ENCODE measurements at places on chromosomes 12 and 14.

GRCh38 chr12:34389378-34390170 lies 367.3 kb downstream of the ALG10 start:
- DNase-seq, result no peak

GRCh38 chr14:64549016-64549415 lies 745 bp upstream of the PPP1R36 start:
- DNase-seq, result no peak

DNA sequence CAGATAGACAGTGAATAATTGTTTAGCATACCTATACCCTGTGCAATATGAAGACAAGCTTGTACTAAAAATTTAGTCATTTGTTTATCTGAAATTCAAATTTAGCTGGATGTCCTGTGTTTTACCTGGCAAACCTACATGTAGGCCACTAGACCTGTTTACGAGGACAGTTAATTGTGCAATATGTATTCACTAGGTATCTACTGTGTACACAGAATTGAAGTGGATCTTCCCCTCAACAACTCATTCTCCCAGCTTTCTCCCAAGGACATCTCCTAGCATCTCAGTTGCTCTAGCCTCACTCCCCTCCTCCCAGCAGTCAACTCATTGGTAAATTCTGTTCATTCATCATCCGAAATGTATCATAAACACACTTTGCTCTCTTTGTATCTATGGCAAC lies 25.3 kb downstream of the AK7 start:
- DNase-seq, result no peak

DNA sequence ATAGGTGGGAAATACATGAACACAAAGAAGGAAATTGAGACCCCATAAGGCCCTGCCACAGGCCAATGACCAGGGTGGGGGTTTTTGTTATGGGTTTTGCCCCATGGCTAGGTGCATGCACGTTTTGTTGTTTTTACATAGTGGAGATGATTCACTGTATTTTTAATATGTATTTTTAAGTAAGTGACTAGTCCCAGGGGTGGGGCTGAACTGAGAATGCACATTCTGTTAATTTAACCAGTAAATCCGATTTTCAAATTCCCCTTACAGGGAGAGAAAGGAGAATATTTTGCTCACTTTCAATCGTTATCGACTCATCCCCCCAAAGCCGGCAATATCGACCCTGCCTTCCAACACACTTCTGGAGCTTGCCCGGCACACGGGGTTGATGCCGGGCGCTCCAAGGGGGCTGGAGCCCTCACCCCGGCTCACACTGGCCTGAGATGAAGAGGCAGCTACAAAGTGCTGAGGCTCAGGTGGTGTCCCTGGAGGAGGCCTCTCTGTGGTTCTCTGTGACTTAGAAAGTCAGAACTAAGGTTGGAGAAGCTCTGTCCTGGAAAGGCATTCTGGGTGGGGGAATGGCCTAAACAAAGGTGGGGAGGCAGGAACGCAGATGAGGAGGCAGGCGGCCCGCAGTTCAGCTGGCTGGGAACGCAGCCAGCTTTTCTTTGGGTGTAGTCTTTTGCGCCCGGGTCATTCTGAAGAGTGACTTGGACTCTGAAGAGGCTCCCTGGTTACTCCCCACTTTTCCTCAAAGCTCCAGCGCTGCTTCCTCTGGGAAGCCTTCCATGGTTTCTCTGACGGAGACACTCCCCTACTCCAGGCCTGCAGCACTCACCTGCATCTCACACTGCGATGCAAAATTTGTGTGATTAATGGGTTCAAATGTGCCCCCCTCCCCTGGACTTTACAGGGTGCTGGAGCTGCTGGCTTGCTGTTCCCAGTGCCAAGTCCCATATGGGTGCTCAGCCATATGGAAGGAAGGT lies 50.7 kb upstream of the DLK1 start:
- DNase-seq, result no peak

- DNase-seq, result no peak
Observed at GRCh38 chr12:2853626-2854025, 3.2 kb downstream of the TEX52 start.

GRCh38 chr12:46269429-46270241 lies 792 bp upstream of the SLC38A1 start:
- no peak for DNase-seq

DNA sequence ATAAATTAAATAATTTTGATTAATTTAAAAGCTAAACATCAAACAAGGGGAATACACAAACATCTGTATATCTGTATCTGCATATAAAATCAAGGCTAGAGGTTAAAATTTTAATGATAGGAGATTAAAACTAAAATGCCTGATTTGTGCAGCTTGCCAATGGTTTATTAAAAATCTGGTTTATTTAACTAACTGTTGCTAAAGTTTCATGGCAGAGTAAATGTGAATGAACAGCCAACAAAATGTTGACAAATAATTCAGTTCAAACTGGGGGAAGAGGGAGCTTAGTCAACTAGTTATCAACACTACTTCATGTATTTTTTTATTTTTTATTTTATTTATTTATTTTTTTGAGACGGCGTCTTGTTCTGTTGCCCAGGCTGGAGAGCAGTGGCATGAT lies 43.0 kb downstream of the BTG1 start:
- DNase-seq, result no peak
